AML-193 (cell line): ENCODE measurements at places on chromosomes 6 and 20.

GRCh38 chr20:39136798-39137197, 174.7 kb downstream of the DHX35 start:
- no peak for DNase-seq

DNA sequence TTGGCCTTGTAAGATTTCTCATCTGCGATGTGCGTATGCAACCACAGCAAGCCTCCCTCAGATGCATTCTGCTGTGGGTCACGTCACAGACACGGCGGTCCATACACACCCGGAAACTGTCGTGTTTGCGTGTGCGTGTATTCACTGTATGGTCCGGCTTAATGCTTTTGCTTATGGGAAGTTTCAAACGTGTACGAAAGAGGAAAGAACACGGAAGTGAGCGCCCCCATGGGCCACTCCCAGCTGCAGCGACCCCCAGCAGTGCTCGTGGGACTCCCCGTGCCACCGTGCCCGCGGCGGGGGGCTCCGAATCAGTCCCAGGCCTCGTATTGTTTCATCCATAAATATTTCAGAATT, 10.2 kb downstream of the DLL1 start:
- DNase-seq = no peak

DNA sequence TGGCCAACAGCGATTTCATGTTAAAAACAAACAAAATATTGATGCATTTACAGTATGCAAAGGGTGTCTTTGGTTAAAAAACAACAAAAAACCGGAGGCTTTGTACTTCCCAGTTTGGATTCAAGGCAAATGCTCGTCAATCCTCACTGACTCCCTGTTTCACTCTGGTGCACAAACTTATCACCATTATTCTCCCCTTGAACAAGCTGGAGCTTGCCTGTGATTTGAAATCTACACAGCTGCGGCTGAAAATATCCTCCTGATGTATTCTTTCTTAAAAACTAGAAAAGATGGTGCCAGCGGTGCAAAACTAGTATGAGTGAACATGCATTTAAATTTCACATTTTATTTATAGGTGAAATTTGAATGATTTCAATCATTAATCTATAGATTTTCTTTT, 3.3 kb downstream of the PERP start:
- DNase-seq = no peak

DNA sequence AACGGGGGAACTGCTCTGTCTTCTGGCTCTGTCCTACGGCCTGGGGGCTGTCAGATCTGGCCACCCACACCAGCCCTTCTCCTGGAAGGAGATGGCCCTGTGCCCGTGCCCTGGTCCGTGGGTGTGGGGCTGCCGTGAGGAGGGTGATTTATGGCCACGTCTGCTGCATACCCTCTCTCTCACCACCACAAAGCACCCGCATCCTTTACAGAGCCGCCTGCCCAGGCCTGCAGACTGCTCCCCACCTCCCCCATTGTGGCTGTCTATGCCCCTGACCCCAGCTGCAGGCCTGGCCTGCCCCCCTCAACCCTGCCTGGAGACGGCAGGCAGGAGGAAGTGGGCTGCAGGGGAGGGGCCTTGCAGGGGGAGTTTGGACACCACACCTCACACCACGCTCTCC, 72.7 kb upstream of the GATA5 start:
- DNase-seq = no peak

DNA sequence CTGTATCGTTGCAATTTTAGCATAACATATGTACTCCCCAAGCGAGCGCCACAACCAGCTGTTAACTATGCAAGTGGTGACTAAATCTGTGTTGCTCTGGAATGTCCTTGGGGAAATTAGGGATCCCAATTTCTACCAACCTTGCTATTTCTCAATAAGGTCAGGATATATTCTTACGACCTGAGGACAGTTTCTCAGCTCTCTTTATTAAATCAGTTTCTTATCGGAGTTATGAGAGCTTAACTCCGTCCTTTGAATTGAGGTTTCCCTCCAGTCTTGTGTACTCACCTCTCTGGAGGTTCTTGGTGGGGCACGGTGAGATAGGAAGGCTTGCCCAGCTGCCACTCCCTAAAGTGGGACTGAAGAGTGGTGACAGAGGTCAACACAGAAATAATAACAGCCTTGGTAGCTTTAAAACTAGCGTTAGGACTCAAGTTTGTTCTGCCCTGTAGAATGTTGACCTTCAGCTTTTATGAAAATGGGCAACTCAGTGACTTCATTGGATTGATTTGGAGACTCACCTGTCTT, 694 bp downstream of the MRPS18B start:
- DNase-seq = no peak

DNA sequence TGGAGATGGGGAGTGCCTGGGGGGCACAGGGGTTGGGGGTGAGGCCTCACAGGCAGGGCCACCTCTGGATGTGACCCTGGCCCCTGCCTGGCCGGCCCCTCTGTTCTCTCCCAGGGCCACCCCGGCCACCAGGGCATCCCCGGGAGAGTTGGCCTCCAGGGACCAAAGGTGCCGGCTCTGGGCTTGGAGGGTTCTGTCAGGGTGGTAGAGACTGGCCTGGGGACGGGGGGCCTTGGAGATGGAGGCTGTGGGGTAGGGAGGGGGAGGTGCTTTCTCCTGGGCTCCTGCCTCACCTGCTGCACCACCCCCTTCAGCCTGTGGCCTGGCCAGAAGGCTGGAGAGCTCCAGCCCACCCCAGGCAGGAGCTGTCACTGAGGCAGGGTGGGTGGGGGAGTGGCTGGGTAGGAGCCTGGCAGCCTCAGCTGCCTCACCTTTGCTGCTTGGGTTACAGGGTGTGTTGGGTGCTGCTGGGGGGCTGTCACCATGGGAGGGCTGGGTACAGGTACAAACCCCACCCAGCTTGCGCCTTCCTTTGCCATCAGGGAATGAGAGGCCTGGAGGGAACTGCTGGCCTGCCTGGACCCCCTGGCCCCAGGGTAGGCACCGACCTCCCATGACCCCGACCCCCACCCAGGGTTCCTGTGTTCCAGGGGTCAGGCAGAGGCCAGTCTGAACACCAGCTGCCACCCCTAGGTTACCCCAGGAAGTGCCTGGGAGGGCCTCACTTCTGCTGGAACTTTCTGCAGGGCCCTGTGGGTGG, 32.7 kb downstream of the COL20A1 start:
- DNase-seq = no peak

DNA sequence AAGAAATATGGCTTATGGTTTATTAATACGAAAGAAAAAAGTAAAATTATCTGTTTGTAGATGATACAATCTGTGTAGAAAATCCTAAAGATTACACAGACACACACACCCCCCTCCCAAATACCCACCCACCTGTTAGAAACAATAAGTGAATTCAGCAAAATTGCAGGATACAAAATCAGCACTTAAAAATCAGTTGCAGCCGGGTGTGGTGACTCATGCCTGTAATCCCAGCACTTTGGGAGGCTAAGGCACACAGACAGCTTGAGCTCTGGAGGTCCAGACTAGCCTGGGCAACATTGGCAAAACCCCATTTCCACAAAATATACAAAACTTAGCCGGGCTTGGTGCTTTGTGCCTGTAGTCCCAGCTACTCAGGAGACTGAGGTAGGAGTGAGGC, 42.3 kb downstream of the NINL start:
- no peak for DNase-seq

- no peak for DNase-seq
These were observed 12.8 kb downstream of the GABRR2 start for GRCh38 chr6:89302195-89302770.

DNA sequence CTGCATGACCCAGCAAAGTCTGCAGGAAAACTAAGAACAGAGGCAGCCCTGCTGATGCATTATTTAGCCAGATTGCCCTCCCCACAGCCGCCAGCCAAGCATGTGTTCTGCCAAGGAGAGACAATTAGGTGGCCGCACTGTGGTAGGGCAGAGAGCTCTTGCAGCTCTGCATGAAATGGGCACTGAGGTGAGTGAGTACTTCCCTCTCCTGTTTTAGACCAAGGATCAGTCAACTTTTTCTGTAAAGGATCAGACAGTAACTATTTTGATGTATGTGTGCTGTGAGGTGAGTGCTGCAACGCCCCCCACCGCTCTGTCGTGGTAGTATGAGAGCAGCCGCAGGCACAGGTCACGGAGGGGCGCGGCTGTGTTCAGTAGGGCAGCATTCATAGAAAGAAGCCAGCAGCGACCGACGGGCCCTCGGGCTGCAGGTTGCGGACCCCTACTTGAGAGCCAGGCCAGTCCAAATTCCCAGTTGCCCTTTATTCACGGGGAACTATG, 23.8 kb upstream of the FAM50B start:
- no peak for DNase-seq

DNA sequence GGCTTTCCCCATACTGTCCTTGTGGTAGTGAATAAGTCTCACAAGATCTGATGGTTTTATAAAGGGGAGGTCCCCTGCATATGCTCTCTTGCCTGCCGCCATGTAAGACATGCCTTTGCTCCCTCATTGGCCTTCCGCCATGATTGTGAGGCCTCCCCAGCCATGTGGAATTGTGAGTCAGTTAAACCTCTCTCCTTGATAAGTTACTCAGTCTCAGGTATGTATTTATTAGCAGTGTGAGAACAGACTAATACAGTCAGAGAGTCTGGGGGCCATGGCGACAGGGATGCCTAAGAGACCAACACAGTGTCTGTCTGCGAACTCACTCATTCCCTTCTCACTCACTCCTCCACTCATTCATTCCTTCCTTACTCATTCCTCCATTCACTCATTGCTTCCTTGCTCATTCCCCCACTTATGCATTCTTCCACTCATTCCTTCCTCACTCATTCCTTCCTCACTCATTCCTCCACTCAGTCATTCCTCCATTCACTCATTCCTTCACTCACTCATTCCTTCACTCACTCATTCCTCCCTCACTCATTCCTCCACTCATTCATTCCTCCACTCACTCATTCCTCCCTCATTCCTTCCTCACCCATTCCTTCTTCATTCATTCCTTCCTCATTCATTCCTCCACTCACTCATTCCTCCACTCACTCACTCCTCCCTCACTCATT, 137.5 kb upstream of the AGPAT4 start:
- DNase-seq = no peak

DNA sequence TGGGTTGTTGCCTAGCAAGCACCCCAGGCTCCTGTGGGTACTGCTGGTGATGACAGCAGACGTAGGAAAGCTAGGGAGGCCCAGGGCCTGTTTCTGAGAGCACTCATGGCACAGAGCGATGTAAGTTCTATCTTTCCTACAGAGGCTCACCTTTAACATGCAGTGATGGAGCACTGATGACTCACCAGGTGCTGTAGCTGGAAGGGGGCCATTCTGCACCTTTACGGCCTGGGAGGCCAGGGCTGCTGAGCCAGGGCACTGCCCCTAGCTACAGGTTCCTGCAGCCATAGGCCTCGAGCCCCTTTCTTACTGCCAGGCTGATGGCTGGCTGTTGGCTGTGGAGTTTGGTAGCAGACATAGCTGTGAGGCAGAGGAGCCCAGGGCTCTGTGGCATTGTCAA, 31.1 kb upstream of the GPR6 start:
- DNase-seq = no peak

- no peak for DNase-seq
These were observed 16.9 kb downstream of the LBP start for GRCh38 chr20:38363004-38363747.

DNA sequence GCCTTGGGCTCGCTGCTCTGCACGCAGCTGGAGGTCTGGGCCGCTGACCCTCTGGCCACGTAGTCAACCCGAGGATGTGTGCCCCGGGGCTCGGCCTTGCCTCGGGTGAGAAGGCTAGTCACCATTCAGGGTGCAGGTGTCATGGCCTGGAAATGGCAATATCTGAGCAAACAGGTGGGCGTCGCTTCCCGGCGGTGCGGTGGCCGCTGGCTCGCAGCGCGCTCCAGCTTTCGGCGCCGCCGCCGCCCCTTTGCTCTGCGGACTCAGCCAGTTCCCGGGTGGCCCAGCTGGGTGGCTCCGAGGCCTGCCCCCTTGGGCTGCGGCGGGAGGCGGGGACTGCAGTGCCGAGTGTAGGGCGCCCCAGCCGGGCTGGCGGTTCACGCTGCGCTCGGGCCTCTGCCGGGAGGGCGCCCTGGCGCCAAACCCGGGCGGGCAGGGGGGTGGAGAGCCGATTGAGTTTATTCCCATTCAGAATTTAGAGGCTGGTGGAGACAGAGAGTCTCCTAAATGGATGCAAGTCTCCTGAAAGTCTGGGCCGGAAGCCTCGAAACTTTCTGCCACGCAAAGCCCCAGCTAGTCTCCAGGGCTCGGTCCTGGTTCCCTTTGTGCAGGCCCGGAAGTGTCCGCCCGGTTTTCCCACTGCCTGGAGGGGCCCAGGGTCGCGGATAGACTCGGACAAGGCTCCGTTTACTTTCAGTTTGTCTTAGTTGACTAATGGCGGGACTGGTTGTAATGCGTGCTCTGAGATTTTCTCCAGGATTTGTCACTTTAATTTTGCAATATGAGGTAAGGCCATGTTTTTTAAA, 11.3 kb upstream of the TFAP2A start:
- DNase-seq = no peak

DNA sequence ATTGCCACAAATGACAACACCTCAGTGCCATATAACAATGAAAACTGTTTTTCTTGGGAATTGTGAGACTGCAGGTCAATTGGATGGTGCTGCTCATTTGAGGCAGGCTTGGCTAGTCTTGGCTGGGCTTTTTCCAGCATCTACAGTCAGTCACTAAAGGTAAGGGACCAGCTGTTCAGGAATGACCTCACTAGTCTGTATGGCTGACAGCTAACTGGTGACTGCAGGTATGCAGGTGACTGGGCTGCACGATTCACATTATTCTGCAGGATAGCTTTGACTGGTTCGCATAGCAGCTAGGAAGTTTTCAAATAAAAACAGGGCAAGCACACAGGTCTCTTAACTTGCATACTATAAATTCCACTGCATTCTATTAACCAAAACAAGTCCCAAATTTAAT, 22.1 kb upstream of the HMGCLL1 start:
- no peak for DNase-seq

DNA sequence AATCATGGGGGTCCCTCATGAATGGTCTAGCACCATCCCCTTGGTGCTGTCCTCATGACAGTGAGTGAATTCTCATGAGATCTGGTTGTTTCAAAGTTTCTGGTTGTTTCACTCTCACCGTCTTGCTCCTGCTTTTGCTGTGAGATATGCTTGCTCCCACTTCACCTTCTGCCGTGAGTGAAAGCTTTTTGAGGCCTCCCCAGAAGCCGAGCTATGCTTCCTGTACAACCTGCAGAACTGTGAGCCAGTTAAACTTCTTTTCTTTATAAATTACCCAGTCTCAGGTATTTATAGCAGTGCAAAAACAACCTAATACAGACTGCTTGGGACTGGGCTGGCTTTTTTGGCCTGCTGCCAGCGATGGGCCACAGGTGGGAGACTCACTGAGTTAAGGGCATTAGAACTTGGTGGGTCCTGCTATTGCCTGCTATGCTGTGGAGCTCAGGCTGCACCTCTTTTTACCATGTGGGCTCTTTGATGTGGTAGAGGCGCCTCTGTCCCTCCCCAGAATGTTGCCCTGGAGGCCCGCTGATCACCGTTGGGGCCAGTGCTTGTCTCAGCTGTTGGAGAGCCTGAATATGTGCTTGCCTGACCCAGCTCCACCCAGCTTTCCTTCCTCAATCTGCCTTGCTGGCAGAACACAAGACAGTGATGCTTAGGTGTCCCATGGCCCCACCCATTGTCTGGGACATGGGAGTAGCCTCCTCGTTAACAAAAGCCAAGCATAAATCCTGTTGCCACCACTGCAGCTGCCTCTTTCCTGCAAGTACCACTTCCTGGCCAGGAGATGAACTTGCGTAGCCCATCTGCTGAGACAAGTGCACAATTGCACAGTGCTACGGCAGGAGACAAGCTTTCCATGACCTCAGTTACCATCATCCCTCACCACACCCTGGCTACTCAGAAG, 47.1 kb downstream of the IGF2R start:
- no peak for DNase-seq
